ENCODE measurements at places on chromosomes 1 and 21. TPM values are rescaled to one million over a fixed set of nuclear protein-coding genes. Genes with fewer than 3 reads are reported as not detected.
A peak's percentile ranks its signal among the peaks of the same experiment; 100 is the strongest.

GRCh38 chr21:16492356-16492755 is 762.6 kb downstream of the USP25 start:
- DNase-seq = no peak

GRCh38 chr1:66331658-66332547 is 202.1 kb upstream of the SGIP1 start:
- peak; percentile 33 for DNase-seq

DNA sequence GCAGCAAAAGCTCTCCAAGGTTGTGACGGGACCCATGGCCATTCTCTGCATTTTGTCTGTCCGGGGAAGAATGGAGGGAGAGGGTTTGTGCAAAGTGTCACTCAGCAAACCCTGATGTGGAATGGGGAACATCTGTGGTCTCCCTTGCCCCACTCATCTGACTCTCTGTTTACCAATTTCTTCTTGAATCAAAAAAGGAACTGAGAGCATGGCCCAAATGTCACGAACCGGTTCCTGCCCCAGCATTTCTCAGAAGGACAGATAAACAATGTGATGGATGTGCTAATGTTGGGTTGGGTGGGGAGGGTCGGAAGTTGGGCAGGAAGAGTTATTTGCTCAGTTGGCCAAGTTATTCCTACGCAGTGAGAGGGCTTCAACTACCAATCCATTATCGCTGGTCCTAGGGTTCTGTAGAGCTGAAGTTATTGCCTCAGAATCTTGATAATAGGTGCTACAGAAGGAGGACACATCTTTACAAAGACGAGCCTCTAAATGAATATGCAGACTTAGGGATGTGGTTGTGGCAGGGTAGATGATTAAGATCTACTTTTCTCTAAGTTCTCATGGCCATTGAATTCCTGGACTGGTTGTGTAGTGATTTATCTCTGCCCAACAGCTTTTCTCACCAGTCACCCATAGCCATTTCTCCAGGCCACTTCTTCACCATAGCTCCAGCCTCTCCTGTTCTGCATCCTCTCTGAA is 9.6 kb upstream of the DUSP12 start:
- no peak for DNase-seq

DNA sequence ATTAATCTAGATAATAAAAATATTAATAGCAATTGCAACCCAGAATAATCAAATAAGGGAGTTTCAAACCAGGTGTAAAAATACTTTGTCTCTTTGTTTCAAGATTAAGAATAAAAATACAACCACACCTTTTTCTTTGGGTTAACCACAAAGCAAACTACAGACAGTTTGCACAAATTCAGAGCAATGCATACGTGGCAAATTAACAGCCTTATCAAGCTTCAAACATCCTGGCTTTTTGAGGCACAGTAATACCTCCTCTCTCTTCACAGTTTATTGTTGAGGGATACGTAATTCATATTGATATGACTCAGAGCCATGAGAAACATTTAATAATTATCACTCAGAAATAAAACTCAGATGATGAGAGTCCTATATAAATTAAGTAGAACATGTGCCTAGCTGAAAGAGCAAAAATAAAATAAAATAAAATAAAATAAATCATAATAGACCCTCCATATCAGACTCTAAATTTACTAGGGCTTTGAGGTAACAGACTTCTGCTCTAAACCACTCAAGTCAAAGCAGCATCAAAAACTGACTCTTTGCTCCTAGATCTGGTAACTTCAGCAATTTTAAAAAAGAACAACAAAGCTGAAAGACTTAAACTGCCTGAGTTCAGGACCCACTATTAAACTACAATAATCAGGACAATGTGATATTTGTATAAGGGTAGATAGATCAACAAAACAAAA is 11.4 kb downstream of the EDEM3 start:
- no peak for DNase-seq

GRCh38 chr1:238767321-238767720 is 619.0 kb upstream of the CHRM3 start:
- DNase-seq = no peak

DNA sequence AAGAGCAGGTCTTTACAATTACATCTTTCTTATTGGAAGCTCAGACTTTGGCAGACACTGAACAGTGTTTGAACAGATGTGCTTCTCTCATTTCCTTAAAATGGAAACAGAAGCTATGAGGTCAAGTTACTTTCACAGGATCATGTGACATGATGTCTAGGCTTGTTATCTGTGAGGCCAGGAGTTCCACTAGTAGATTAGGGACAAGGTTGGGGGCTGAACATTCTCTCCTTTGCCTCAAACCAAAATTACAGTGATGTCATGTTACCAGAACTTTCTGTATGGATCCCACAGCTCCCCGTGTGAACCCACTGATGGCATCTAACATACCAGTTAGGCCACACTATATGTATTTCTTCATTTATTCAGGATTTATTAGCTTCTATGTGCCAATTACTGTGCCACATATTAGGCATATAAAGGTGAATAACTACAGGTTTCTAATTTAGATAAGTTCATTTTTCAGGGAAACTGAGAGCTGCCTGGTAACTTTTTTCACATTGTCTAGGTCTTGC is 6.0 kb downstream of the DYNLT5 start:
- DNase-seq = no peak

- no peak for DNase-seq
Observed at GRCh38 chr1:248824301-248824700, 1.4 kb downstream of the SH3BP5L start.

DNA sequence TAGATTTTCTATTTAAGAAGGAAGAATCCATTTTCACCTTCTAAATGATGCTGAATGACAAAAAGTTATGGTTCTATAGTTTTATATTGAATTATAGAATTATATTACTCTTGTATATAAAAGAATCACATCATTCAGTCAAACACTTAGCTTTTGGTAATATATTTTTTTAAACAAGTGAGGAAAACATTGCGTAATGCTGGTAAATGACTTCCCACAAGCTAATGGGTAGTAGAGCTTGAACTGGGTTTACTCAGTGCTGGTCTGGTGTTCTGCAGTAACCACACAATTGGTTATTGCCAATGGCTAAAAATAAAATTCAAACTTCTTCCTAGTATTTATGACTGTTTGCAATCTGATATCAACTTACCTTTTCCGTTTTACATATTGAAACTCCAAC is 10.6 kb upstream of the GIPC2 start:
- no peak for DNase-seq

DNA sequence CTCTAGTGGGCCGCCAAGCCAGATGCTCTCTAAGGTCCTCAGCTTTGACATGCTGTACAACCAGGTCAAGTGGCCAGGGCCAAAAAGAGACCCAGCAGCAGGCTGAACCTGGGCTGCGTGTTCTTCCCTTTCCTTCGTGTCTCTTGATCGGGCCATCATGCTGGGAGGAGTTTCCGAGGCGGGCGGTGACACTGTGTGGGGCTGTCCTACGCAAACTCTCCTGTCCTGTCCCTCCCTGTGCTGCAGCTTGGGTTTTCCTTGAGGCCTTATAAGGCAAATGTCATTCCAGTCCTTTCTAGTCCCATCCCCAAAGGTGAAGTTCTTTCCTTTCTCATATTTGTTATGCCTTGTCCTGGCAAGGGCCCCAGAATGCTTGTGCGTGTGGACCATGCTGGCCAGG is 56.7 kb downstream of the ARHGEF10L start:
- DNase-seq = no peak

- DNase-seq = no peak
Observed at GRCh38 chr1:71285529-71285928, 204.7 kb upstream of the ZRANB2 start.

- DNase-seq = no peak
Observed at GRCh38 chr1:39115271-39116110, 89.0 kb upstream of the MACF1 start.

- DNase-seq = peak; percentile 61
Observed at GRCh38 chr1:167043752-167044488, 46.3 kb downstream of the GPA33 start.

- DNase-seq = no peak
Observed at GRCh38 chr1:195897076-195897475, 711.2 kb downstream of the KCNT2 start.

- peak; percentile 67 for DNase-seq
Observed at GRCh38 chr1:9071554-9072235, 2.3 kb upstream of the SLC2A5 start.

GRCh38 chr1:221824025-221824424 is 82.1 kb upstream of the DUSP10 start:
- no peak for DNase-seq

DNA sequence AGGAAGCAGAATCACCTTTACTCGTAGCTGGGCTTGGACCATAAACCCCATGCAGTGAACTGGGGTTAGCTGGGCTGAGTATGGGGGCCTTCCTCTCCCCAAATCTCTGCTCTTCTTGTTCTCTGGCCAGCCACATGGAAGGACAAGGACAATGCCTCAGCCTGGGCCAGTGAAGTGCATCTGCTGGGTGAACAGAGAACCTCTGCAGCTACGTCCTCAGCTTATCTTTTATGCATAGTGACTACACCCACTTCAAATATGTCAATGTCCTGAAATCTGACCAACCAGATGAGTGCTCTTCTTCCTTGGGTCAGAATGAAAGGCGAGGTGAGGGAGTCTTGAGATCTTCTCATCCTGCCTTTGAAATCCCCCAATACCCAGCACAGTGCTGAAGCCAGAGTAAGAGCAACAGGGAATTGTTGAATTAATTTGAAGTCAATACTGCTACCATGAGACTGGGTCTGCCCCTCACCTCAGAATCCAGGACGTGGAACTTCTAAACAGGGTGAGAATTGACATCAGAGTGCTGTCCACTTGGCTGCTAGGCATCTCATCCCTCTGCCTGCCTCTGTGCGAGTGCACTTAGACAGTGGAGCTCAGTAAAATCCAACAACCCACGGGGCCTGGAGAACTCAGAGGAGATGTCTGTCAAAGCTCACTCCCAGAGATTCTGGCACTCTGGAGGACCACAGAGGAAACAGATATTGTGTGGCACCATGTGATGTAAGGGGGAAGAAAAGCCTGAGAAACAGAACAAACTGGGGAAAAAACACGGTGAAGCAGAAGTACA is 99.0 kb downstream of the IER5 start:
- no peak for DNase-seq

NBPF6 gene
- not detected for total RNA-seq

PRPF38B gene
- total RNA-seq = 31.9 TPM

C1orf141 gene
- not detected for total RNA-seq

PYCR2 gene
- total RNA-seq = 308 TPM

PLEKHG5 gene
- total RNA-seq = 27.4 TPM

SERPINC1 gene
- total RNA-seq = 1.7 TPM

OR2L2 gene
- total RNA-seq = not detected

PLCH2 gene
- 0.24 TPM for total RNA-seq

CELA2A gene
- not detected for total RNA-seq

COA6 gene
- total RNA-seq = 66.0 TPM

TRIM33 gene
- 43.2 TPM for total RNA-seq

GPA33 gene
- total RNA-seq = 0.69 TPM

FAM131C gene
- total RNA-seq = 0.26 TPM

SLAMF7 gene
- not detected for total RNA-seq

HMCN1 gene
- 5.7 TPM for total RNA-seq

CD5L gene
- total RNA-seq = not detected

KRTAP21-2 gene
- not detected for total RNA-seq

MROH9 gene
- total RNA-seq = not detected

Data from H7 (cell line).